ENCODE measurements at places on chromosomes 7 and 10.
A peak's percentile ranks its signal among the peaks of the same experiment; 100 is the strongest.

GRCh38 chr7:8217200-8218068, 44.5 kb downstream of the ICA1 start:
- peak; percentile 48 for DNase-seq

DNA sequence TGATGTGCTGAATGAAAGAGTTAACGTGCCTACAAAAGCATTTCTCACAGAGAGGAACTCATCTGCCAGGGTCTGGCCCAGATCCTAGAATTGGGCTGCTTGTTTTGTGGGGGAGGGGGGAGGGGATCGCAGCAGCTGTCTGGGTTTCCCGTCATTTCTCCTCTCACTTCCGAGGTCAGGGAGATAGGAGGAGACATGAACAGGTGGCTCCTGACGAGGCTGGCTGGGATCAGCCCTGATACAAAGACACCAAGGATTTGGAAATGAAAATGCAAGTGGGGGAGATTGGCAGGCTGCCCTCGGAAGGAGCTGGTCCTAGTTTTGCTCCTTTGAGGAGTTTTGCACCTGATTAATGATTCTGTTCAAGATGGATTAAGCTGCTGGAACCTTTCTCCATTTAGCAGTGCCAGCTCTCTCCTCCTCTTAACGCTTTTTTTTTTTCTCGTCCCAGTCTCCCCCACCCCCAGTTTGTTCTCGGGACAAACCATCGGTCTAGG, 86.8 kb upstream of the KMT2C start:
- no peak for DNase-seq

DNA sequence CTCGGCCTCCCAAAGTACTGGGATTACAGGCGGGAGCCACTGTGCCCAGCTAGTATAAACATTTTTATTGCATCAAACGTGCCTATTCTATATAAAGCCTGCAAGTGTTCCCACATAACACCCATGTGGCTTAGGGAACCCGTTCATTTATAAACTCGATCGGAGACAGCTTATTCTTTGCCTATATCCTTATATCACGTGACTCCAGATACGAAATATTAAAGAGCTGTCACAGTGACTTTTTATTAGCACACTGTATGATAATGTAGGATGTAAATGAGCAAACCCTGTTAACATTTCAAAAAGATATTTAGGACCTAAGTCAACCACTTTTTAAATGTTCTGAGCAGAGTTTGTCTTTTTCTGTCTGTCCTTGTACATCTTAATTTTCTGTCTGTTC, 642.9 kb upstream of the ADARB2 start:
- DNase-seq = no peak

GRCh38 chr7:1610678-1611302, 41.0 kb upstream of the PSMG3 start:
- DNase-seq = no peak

GRCh38 chr10:58746474-58747185, 234.0 kb downstream of the BICC1 start:
- DNase-seq = no peak

GRCh38 chr7:24555719-24556118, 17.5 kb upstream of the PALS2 start:
- DNase-seq = no peak

GRCh38 chr10:125634606-125635005, 48.4 kb downstream of the TEX36 start:
- no peak for DNase-seq

- DNase-seq = no peak
Measured at GRCh38 chr10:78288663-78289062, 255.0 kb downstream of the RPS24 start.

- DNase-seq = no peak
Measured at GRCh38 chr7:120843109-120843508, 14.8 kb downstream of the TSPAN12 start.

GRCh38 chr10:84549368-84550165, 221.2 kb downstream of the CCSER2 start:
- no peak for DNase-seq

DNA sequence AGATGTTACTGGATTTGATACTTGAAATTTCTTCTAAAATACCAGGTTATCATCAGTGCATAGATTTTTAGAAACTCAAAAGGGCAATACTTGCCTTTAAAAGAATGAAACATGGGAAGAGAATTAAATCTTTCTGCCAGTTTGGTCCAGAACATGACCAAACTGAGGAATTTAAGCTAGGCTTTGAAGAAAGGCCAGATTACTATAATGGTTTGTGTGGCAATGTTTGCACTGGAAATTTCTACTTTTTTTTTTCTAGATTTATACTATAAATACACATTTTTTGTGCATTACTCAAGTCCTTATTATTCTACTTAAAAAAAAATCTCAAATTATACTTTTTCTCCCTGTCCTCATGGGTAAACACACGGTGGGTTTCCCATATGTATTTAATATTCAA, 9.2 kb downstream of the MKX start:
- DNase-seq = no peak

DNA sequence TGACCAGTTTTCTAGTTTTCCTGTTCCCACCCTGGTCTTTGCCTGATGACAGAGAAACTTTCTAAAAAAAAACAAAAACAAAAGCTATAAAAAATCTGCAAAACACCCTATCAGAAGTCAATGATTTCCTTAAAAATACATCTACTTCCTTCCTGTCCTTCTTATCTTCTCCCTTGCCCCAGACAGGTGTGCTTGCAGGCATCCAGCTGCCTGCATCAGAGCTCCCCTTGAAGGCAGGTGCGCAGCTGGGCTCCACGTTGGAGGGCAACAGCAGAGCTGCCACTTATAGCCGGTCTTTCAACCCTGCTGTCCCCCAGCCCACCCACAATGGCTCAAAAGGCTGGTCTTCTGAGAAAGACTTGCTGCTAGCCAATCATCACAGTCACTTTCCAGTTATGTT, 29.8 kb downstream of the UBE2D4 start:
- DNase-seq = no peak

DNA sequence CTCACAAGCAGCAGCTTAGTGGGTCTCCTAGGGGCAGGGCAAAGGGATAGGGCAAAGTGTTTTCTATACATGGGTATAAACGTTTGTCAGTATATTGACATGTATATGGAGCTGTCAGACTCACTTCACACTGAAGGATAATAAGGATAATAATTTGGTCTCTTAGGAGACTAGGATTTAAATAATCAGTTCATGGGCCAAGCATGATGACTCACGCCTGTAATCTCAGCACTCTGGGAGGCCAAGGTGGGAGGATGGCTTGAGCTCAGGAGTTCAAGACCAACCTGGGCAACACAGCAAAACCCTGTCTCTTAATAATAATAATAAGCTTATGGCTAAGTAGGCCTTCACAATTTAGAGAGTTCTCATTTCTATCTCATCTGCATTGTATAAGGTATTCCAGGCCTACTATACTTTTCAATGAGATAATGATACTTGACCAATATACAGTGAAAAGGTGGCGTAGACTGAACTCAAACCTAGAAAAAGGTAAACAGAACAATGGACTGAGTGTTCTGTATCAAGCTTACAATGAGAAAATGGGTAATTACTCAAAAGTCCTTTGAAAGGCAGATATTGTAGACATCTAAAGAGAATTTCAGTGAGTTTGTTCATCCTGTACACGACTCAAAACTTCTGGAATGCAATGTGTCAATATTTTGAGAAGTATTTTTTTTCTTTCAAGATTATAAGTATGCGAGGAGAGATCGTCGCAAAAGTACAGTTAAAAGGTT, 7.0 kb downstream of the GSAP start:
- DNase-seq = no peak

GRCh38 chr10:75611993-75612372, 180.6 kb downstream of the LRMDA start:
- no peak for DNase-seq

DNA sequence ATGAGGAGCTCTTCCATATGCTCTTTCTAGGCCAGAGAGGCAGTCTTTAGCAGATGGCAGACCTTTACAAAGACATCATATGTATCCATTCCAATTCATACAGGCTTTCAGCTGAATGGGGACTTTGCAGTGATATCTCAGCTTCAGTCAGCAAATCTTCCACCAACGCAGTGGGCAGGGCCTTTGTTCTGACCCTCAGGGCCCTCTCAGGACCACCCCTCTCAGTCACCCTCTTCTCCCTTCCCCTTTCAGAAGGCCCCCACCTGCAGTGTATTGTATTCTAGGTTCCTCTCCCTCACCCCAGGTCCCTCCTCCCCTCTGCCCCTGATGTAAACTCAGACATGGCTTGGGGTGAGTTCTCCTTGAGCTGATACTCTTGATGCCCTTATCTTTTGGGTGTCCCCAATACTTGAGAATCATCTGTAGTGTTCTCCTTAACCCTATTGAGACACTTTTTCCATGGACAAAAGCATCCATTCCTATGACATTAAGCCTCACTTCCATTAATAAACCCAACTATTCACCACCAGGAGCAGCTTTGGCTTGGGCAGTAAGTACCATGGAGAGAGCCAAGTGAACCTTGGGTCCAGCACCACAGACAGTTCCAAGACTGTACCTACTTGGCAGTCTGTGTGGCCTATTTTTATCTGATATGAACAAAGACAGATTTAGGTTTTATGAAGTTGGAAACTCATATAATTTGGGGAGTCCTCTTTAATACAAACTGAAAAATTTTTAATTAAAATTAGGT, 62.7 kb downstream of the ADCYAP1R1 start:
- no peak for DNase-seq

GRCh38 chr7:155043756-155044155, 26.4 kb upstream of the HTR5A start:
- no peak for DNase-seq

- DNase-seq = peak; percentile 85
Measured at GRCh38 chr7:46930366-46930765, 651.5 kb downstream of the TNS3 start.

GRCh38 chr7:33043501-33044400, 18.8 kb downstream of the NT5C3A start:
- DNase-seq = no peak

- DNase-seq = no peak
Measured at GRCh38 chr10:239109-239508, 103.9 kb downstream of the ZMYND11 start.

- no peak for DNase-seq
Measured at GRCh38 chr7:127114742-127115265, 137.9 kb downstream of the GRM8 start.

DNA sequence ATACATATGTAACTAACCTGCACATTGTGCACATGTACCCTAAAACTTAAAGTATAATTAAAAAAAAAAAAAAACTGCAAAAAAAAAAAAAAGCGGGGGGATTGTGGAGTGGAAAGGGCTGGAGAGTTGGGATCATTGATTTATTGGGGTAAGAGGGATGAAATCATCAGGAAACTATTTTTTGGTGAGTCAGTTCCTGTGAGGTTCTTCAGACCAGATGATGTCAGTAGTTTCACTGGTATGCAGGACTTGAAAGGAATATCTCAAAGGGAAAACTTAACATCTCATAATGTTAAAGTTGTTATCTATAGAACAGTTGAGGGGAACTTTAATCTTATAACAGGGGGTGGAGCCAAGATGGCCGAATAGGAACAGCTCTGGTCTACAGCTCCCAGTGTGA, 32.6 kb upstream of the TECTB start:
- no peak for DNase-seq

GRCh38 chr7:139300390-139300789, 40.7 kb upstream of the FMC1 start:
- no peak for DNase-seq

DNA sequence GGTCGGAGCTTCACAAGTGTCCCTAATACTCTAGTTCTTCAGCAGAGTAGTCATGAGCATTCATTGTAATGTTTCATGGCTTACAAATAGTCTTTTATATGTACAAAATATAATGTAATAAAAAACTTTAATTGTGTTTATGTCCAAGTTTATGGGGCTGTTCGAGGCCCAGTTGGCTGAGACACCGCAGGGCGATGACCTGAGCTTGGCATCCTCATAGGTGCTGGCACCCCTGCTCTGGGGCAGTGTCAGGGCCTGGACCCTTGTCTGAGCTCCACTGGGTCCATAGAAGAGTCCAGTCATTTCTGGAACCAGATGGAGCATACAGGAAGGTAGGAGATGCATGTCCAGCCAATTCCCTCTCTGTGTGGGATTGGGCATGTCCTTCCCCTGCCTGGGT, 12.9 kb upstream of the ZMIZ1 start:
- DNase-seq = no peak

DNA sequence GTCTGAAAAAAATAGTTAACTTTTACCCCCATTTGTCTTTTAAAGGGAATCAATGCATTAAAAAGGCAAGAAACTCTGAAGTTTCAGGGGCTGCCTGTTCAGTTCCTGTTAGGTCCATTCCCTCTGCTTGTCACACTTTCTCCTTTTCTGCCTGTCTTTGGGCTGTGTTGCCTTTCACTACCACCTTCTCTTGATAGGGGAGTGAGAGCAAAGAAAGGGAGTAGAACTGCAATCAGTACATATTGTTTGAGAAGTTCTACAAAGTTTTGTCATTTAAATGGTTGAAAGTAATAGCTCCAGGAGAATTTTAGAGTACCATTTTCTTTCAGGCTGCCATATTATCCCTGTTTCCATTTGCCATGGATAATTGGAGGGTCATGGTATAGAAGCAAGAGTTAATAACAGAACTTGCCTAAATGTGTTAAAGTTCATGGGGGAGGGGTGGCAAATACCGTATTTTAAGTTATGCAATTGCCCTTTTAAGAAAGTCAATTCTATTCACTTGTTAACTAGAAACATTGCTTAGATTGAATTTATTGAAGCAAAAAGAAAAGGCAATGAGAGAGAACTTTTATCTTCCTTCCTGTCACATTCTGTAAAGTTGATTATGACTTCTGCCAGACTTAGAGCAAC, 38.6 kb downstream of the MPLKIP start:
- no peak for DNase-seq

- DNase-seq = no peak
Measured at GRCh38 chr7:156039971-156040677, 227.9 kb upstream of the SHH start.

GRCh38 chr7:131385039-131385605, 57.4 kb downstream of the MKLN1 start:
- DNase-seq = no peak

GRCh38 chr10:111113961-111114757, 37.3 kb downstream of the ADRA2A start:
- no peak for DNase-seq

DNA sequence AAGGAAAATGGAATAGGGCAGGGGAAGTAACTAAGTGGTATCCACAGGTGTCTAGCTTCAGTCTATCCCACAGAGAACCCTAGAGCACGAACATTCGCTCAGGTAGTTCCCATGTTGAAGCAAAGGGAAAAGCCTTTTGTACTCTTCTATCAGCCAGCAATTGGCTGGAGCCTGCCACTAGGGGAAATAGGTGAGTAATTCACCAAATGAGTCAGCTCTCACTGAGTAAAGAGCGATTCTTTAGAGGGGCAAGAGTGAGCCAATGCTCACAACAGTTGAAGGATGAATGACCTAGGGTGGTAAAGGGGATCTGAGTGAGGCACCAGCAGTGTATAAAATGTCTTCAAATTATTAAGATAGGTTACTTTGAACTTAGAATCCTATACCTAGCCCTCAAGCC, 94.1 kb upstream of the ZNF800 start:
- DNase-seq = no peak
